Fibroblast of gingiva (primary cell): ENCODE measurements at places on chromosomes 6 and 20.

DNA sequence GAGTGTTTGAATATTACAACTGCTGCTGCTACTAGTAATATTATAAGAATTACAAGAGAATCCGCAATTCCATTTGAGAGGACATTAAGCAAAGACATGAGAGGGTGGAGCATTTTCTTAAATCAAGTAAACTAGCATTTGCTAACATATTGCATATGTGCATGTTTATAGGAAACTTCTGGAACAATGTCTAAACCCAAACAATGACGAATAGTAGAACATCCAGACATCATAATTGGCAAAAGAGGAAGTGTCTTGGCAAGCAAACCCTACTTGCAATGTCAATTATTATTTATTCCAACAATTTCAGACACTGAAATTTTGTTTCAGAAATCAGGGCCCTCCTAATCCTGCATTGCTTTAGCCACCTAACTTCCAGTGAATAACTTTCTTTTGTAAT lies 1155.3 kb upstream of the GJE1 start:
- DNase-seq = peak; percentile 92

GRCh38 chr6:164014346-164015087 lies 600.0 kb downstream of the QKI start:
- no peak for DNase-seq

GRCh38 chr6:82040405-82041221 lies 206.9 kb downstream of the IBTK start:
- peak; percentile 54 for DNase-seq

- no peak for DNase-seq
Observed at GRCh38 chr6:15086348-15087158, 159.3 kb upstream of the JARID2 start.

DNA sequence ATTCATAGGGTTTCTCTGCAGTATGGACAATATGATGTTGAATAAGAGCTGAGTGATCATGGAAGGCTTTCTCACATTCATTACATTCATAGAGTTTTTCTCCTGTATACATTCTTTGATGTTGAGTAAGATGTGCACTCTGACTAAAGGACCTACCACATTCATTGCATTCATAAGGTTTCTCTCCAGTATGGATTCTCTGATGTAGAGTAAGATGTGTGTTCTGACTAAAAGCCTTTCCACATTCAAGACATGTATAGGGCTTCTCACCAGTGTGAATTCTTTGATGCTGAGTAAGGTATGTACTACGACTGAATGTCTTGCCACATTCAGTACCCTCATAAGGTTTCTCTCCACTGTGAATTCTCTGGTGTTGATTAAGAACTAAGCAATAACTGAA lies 29.3 kb upstream of the ZNF391 start:
- no peak for DNase-seq

GRCh38 chr6:132685009-132685408 lies 26.0 kb upstream of the TAAR1 start:
- DNase-seq = no peak

DNA sequence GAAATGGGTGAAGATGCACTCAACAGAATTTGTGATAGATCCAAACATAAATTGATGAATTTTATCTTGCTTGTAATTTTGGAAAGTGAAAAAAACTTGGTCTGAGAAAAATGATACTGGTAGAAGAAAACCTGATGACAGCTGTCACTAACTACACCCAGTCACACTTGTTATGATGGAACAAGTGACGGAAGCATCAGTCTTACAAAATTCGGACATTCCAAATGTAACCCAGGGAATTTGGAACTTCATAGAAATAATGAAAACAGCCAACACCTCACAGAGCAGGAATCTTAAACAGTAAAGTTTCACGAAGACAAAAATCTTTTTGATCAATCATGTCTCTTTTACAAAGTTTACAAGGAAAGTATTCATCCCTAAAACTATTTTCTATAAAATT lies 123.9 kb downstream of the RIN2 start:
- DNase-seq = no peak

DNA sequence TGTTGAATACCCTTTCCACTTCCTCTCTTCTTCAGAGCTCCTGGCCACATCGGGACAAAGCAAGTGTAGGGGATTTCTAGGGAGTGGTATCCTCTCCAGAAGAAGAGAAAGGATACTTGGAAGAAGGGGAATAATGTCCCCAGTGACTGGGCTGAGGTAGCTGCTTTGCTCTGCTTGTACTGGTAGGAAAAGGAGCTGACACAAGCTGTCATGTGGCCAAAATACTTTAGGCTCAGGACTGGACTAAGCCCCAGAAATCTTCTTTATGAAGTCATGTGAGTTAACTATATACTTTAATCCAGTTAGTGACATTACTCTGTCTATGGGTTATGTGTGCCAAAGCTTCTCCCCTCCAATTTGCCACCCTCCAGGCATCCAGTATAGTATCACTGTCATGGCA lies 40.5 kb downstream of the AKIRIN2 start:
- peak; percentile 53 for DNase-seq

GRCh38 chr6:43092635-43093034 lies 16.5 kb downstream of the PTK7 start:
- DNase-seq = no peak

GRCh38 chr20:54340206-54340605 lies 132.3 kb downstream of the PFDN4 start:
- DNase-seq = no peak

- DNase-seq = no peak
Observed at GRCh38 chr6:15912505-15913400, 216.1 kb upstream of the MYLIP start.

DNA sequence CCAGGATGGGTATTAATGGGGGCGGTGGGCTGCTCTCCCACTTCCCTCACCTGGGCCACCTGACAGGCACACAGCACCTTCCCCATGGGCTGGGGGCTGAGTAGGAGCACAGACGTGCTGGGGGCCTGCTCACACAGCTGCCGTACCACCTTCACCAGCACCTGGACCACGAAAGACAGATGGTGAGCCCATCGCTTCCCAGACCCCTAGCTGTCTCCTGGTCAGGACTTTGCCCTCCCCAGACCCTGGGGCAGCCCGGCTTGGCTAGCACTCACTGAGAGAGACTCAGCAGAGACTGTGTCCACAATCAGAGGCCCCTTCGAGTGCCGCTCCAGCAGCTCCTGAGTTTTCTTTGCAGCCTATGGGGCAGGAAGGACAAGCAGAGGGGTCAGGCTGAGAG lies 12.0 kb downstream of the AARS2 start:
- no peak for DNase-seq

DNA sequence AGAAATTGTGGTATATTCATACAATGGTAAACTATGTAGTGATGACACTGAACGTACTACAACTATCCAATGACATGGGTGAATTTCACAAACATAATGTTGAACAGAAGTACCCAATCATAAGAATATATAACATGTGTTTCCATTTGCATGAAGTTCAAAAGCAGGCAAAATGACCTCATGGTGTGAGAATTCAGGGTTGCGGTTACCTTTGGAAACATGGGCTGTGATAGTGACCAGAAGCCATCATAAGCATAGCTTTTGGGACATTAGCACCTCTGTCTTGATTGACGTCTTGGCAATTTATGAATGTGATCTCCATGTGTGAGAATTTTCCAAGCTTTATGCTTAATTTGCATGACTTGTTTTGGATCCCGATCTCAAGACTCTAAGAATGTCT lies 500.1 kb upstream of the JAG1 start:
- DNase-seq = no peak

- no peak for DNase-seq
Observed at GRCh38 chr6:89978749-89979145, 84.5 kb downstream of the GJA10 start.

DNA sequence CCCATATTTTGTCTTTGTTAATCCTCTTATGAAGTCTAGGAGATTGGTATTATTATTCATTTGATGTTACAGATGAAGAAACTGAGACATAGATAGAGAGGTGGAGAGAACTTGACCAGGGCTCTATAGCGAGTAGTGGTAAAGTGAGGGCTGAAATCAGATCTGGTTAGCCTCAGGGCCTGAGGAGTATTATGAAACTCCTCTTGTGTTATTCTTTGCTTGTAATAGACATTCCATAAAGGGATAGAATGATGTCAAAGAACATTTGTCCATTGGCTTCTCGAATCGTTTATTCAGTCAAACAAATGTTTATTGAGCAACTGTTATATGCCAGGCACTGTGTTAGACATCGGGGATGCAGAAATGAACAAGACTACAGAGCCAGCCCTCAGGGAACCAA lies at the start of gene IL22RA2:
Gene IL22RA2, minus strand, starts transcription at position 144 of the 400 bp plus-strand sequence. CDS start 11,895 bp downstream, outside the sequence.
- DNase-seq = peak; percentile 15

GRCh38 chr6:92770540-92770939 lies 648.8 kb downstream of the EPHA7 start:
- DNase-seq = no peak

DNA sequence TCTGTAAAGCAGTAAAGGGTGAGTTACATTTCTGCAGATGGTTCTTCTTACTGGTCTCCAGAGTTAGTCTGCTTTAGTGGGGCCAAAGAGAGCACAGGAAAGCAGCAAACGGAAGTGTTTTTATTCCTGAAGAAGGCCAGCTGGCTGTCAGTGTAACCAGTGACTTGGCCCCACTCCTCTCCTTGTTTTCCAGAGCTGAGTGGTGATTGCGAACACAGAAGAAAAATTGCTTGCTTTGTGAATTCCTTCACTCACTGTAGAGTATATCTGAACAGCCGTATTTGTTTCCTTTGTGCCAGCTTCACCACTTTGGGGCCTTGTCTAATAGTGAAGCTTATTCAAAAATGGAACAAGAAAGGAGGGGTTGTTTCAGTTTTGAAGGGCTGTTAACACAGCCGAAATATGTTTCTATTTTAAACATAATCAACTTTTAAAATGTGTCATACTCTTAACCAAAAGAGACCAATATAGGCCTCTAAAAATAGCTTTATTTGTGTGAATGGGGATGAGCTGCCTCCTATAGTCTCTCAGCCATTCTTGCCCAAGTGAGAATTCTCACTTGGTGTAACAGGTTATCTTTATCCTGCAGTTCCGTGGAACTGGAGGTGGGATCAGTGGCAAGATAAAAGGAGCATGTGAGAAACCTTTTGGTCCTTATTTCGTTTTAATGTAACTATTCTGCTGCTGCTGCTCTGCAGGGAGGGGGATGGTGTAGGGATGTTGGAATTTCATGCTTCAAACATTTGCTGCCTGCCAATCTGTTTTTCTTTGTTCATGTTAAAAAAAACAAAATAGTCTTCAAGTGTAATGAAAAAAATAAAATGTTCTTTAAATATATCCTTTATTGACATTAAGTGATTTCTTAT lies 37.8 kb downstream of the ZC2HC1B start:
- DNase-seq = peak; percentile 46

DNA sequence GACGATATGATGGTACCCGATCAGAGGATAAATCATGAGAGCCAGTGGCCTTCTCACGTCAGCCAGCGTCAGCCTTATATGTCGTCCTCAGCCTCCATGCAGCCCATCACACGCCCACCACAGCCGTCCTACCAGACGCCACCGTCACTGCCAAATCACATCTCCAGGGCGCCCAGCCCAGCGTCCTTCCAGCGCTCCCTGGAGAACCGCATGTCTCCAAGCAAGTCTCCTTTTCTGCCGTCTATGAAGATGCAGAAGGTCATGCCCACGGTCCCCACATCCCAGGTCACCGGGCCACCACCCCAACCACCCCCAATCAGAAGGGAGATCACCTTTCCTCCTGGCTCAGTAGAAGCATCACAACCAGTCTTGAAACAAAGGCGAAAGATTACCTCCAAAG lies 122.2 kb downstream of the TMEM242 start:
- no peak for DNase-seq

GRCh38 chr6:14254505-14254904 lies 136.9 kb downstream of the CD83 start:
- no peak for DNase-seq

- no peak for DNase-seq
Observed at GRCh38 chr6:15904651-15905376, 224.1 kb upstream of the MYLIP start.

DNA sequence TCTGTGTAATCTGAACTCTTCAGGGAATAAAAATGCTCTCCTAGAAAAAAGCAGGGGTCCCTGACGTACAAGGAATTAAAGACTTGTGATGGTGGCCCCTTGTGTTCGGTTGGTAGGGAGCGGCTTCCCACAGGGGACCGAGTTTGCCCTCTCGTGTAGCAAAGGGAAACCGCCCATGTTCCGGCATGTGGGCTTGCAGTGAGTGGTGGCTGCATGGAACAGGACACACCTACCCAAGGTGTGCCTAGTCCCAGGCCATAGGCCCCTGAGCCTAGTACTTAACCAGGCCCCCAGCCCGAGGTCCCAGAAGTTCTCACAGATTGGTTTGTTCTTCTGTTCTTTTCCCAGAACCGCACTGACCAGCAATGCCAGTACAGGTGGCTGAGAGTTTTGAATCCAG lies 15.5 kb downstream of the MYBL2 start:
- DNase-seq = no peak

- DNase-seq = no peak
Observed at GRCh38 chr6:107576852-107577251, 86.9 kb downstream of the SOBP start.
